ENCODE measurements at places on chromosomes 3 and 15.

- no peak for DNase-seq
These were observed 175.6 kb downstream of the GHSR start for GRCh38 chr3:172272698-172273097.

GRCh38 chr3:163058031-163058854, 1561.6 kb downstream of the OTOL1 start:
- no peak for DNase-seq

DNA sequence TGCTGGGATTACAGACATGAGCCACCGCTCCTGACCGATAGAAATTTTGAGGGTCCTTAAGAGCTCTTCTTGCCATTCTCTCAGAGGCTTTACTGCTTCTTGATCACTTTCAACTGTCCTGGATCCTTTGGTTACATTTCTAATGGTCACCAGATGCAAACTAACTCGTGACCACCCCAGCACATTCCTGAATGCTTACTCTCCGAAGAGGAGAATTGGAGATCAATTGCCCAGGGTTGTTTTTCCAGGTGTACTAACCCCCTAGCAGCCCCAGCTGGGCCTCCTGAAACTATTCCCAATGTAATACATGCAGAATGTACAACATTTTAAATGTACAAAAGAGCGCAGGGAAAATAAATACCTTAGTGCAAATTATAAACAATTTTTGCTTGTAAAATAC, 65.1 kb upstream of the TBL1XR1 start:
- DNase-seq = no peak

- DNase-seq = peak; percentile 11
These were observed 92.1 kb upstream of the TSPAN3 start for GRCh38 chr15:77162872-77163633.

DNA sequence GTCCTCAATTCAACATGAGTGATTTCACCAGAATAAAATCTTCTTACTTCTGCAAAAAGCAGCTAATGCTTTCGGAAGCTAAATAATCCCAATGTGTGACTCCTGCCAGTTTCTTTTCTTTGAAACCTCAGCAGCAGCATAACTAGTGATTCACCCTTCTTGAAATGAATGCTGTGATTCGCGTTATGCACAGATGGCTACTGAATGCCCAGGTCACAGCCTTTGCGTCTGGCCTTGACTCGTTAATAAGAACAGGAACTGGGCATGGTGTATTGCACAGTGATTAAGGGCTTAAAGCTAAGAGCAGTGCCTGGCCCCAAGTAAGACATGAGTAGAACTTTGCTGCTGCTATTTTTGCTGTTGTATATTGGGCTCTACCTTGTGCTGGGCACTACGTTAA, 19.0 kb downstream of the CGNL1 start:
- no peak for DNase-seq

GRCh38 chr3:159894386-159894785, 94.2 kb upstream of the IL12A start:
- no peak for DNase-seq

DNA sequence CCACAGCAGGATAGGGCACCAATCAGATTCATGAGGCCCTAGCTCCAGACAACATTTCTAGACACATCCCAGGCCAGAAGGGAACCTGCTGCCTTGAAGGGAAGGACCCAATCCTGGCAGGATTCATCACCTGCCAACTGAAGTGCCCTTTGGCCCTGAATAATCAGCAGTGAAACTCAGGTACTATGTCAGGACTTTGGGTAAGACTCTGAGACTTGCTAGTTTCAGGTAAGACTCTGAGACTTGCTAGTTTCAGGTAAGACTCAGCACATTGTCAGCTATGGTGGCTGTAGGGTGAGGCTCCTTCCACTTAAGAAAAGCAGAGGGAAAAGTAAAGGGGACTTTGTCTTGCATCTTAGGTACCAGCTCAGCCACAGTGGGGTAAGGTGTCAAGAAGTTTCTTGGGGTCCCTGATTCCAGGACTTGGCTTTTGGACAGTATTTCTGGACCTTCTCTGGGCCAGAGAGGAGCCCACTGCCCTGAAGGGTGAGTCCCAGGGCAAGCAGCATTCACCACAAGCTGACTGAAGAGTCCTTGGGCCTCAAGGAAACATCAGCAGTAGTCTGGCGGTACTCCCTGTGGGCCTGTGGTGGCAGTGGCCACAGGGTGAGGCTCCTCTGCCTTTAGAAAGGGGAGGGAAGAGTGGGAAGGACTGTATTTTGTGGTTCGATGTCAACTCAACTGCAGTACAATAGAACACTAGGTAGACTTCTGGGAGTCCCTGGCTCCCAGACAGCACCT, 13.7 kb upstream of the COL8A1 start:
- no peak for DNase-seq

GRCh38 chr3:10010421-10010877, 15.8 kb upstream of the FANCD2 start:
- DNase-seq = no peak

DNA sequence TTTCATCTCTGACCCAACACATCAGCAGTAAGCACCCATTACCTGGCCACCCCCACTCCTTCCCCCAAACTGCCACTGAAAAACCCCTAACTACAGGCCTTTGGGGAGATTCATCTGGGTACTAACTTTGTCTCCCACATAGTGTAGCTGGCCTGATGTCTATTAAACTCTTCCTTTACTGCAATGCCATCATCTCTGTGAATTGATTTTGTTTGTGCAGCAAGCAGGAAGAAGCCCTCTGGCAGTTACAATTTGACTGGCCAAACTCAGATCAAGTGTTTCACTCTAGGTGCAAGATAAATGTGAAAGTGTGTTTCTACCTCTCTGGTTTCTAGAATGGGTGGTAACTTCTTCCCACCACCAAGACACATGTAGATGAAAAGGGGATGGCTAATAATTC, 26.7 kb upstream of the OR5K4 start:
- DNase-seq = no peak

DNA sequence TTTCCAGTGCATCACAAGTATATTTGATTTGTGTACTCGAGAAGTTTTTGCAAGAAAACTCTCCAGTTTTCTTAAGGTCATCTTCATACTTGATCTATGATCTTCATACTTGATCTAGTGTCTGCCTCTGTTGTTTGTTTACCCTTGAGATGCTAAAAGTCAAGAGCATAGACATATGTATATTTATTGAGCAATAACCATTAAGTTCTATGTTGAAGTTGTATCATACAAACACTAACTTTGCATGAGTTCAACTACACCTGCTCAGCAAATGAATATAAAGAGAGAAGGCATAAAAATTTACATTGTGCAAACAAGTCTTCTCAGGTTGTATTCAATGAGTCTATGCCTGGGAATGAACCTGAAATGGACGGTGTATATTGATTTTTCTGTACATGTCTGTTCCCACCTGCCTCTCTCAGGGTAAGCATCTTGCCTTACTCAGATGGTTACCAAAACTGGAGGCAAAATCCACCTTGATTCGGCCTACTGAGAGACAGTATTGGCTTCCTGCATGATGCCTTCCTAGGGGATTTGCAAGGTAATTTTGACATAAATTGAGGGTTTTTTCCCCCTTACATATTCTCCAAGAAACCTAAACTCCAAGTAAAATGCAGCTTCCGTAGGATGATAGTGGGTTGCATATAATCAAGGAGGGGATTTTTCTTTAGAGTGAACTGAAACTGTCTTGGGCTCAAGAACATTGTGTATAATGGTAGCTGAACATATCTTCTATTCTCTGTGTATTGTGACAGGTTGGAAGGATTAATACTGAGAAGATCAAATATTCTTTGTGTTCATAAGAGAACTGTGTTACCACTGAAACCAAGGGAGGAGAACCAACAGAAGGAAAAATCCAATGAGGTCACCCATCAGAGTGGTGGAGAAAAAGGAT, 110.4 kb downstream of the FILIP1L start:
- DNase-seq = no peak

GRCh38 chr3:113966172-113966571, 18.4 kb downstream of the ZDHHC23 start:
- no peak for DNase-seq

- DNase-seq = no peak
These were observed 191.5 kb downstream of the TP63 start for GRCh38 chr3:189822726-189823125.

GRCh38 chr3:194042927-194043326, 93.0 kb upstream of the HES1 start:
- DNase-seq = no peak

DNA sequence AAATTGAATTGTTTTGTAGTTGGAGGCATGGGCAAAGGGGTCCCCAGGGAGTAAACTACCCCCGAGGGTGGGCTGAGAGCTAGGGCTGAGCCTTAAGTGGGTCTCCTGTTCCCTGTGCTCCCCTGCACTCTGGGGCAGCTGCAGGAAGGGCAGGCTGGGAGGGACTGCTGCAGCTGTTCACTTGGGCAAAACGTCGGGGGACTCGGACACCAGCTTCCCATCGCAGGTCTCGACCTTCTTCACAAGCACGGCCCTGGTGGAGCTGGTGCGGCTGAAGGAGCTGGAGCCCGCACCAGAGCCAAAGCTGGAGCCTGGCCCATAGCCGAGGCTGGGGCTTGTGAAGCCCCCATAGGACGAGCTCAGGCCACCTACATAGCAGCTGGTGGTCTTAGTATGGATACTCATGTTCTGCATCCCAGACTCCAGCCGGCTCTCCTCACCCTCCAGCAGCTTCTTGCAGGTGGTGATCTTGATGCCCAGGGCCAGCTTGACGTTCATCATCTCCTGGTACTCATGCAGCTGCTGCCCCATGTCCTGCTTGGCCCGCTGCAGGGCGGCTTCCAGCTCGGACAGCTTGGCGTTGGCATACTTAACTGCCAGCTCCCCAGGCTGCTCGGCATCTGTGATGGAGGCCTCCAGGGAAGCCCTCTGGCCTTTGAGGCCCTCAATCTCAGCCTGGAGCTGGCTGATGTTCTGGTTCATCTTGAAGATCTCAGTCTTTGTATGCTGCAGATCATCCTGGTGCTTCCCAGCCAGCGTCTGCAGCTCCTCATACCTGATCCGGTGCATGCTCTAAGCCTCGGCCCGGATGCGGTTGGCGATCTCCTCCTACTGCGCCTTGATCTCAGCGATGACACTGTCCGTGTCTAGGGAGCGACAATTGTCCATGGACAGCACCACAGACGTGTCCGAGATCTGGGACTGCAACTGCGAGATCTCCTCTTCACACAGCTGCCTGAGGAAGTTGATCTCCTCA, 423.5 kb upstream of the ARPP21 start:
- DNase-seq = no peak

GRCh38 chr3:168091302-168091858, 4.3 kb downstream of the GOLIM4 start:
- DNase-seq = no peak

- no peak for DNase-seq
These were observed 18.5 kb downstream of the BFSP2 start for GRCh38 chr3:133418361-133418760.

DNA sequence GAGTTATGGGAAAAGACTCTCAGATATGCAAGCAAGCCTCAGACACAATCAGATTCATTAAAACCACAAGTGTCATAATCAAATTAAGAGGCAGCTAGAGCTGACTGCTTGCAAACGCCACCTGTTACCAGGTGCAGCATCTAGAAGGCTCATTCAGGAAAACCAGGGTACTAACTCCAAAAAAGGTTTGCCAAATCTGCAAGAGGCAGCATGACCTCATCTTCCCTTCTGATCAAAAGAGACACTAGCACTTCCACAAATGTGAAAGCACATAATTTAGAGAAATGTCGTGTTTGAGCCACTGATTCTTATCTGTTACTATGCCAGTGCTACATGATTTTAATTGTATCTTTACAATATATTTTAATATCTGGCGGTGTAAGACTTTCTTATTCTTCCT, 123.3 kb upstream of the NANOGP8 start:
- no peak for DNase-seq

- DNase-seq = no peak
These were observed 286.0 kb upstream of the SUCLG2 start for GRCh38 chr3:67940210-67940952.

DNA sequence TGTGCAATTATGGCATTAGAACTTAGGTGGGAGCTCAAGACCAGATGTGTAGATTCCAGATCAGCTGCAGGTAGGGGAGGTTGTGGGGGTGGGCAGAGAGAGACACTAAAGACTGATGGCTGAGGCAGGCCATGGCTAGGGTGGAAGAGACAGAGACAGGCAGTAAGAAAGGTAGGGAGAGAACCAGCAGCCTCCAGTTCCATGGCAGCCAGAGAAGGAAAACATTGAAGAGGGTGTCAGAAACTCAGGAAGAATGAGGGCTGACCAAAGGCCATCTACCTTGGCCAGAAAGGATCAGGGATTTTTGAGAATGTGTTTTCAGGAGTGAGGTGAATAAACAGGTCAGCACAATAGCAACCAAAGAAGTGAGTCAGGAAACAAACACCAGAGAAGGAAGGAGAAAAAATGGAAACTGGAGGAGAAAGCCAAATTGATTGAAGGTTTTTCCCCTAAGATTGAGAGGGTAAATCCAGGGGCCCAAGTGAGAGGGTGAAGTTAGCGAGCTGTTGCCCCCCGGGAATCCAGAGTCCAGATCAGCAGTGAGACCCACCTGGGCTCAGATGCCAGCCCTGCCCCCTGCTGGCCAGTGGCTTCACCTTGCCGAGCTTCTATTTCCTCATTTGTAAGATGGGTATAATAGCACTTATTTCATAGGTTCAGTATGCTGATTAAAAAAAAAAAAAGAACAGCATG, 41.0 kb downstream of the ABHD2 start:
- DNase-seq = peak; percentile 62

- no peak for DNase-seq
These were observed 493.2 kb upstream of the KCNMB2 start for GRCh38 chr3:178043084-178043483.

DNA sequence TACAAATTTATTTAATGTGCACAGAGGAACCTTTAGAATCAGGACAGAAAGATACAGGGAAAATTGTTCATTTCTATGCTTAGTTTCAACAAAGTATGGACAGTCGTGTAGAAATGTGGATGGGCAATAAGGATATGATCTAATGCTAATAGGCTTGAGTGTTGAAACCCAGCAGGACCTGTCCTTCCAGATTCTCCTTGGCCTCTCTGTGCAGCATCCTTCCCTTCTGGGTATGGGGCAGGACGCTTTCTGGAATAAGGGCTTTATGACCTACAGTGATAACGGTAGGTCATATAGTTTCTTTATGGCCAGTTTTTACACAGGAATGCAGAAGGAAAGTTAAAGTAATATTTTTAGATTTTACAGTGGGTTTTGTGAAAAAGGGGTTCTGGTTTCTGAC, 698.1 kb downstream of the SI start:
- no peak for DNase-seq

GRCh38 chr15:88454867-88455810, 12.0 kb downstream of the MRPL46 start:
- peak; percentile 24 for DNase-seq

GRCh38 chr3:178795349-178795748, 259.1 kb downstream of the KCNMB2 start:
- DNase-seq = no peak

DNA sequence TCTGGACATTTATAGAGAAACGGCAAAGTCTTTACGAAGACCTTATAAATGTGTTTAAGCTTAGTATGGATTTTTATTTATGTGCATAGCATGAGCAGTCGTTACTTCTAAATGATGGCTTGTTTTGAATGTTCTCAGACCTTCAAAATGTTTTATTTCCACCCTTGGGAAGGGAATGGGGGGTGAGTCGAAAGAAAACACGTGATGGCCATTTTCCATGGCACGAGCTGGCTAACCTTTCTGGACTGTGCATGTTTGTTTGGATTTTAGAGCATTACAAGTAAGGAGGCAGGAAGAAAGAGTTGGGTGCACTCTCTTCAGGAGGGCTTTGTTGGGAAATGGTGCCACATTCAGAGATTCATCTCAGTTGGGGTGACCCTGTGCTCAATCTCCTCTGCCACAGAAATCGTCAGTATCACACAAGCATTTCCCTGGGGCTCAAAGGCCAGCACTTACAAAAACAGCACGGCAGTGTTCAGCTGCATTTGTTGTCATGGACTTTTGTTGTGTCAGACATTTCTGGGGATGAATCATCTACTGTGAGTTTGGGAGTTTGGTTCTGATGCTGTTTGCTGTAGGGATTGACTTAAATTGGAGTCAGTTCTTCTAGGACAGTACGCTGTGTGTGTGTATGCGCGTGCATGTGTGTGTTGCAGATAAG, 52.3 kb upstream of the ADAMTS9 start:
- no peak for DNase-seq

All from CD4-positive, alpha-beta T cell treated with Interleukin-12 subunit alpha and Interleukin-12 subunit beta, for 1 hour (primary cell).